ENCODE measurements at places on chromosomes 6 and 20.
A peak's percentile ranks its signal among the peaks of the same experiment; 100 is the strongest.

- no peak for DNase-seq
Measured at GRCh38 chr6:72151742-72152141, 265.4 kb downstream of the RIMS1 start.

- DNase-seq = no peak
Measured at GRCh38 chr6:27768556-27768955, 143.6 kb downstream of the OR2B2 start.

DNA sequence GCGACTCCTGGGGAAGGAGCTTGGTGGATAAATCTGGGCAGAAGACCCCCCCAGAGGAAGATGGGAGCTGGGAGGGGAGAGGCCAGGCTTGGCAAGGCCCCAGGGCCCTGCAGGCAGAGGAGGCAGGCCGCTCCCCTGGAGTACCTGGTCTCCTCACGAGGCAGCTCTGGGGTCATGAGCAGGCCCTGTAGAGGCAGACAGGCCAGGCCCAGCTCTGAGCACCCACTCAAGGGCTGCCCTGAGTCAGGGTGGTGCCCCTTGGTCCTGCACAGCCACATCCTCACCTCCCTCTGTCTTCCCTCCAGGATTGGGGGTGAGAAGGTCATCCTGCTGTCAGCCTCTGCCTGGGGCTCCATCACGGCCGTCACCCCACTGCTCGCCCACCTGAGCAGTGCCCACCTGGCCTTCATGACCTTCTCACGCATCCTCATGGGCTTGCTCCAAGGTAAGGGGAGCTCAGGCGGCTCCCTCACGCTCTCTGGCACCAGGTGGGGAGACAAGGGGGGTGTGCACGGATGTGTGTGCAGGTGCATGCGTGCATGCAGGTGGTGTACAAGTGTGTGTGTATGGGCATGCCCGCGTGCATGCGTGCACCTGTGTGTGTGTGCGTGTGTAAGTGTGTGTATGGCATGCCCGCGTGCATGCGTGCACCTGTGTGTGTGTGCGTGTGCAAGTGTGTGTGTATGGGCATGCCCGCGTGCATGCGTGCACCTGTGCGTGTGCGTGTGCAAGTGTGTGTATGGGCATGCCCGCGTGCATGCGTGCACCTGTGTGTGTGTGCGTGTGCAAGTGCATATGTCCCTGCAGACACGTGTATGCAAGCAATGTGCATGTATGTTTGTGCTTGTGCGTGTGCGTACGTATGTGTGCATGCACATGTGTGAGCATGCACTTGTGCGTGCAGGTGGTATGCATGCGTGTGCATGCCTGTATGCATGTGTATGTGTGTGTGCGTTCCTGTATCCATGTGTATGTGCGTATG lies 4.9 kb downstream of the SLC17A9 start:
- no peak for DNase-seq

DNA sequence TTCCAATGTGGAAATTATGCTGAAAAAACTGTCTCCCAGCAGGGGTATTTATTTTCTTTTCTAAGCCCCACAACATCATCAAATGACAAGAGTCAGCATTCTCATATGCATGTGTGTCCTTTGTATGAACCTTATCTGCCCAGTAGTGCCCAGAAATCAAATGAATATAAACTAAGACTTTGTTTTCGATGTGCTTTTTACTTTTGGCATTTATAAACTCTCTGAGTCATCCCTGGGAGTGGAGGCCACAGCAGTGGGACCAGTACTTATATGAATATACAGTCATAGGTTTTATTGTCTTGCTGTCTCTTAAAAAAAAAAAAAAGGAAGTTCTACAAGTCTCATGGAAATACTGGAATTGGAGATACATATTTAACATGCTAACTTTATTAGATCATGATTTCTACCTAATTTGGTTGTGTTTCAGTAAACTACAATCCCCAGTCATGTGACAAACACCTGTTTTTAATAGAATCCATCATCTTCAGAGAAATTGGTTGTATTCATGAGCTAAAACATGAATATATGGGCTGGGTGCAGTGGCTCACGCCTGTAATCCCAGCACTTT lies 99.2 kb upstream of the TMEM181 start:
- no peak for DNase-seq

DNA sequence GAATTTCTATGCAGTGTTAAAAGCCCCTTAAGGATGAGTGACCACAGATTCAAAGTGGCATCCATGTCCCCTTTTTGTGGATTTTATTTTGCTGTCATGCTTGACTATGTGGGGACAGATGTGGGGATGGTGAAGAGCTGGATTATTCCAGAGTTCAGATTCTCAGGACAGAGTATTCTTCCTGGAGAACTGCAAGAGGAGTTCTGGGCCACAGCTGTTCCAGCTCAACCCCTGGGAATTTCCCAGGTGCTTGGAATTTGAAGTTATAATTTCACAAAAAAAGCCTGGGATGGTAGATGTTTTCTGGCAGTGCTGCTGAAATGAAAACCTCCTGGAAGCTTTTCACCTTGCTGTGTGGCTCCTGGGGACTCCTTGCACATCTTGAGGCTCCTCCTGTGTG lies 671.8 kb upstream of the MARCKS start:
- DNase-seq = no peak

DNA sequence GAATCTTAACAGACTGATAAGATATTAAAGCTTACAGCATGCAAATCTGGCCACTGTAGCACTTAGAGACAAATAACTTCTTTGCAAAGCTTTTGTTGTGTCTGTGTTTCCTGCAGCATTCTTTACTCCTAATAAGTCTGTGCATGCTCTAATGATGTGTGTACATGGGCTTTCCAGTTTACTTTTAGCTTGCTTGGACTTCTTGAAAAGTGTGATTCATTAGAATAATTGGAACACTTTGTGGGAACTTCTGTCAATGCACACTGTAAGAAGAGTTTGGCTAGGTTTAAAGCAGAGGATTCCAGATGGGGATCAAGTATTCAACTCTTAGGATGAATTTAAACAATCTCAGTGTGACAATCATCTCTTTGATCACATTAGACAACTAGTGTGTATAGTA lies 22.1 kb upstream of the TINAG start:
- DNase-seq = no peak

- DNase-seq = no peak
Measured at GRCh38 chr6:120875900-120876299, 458.4 kb downstream of the TBC1D32 start.

- no peak for DNase-seq
Measured at GRCh38 chr20:654417-654750, 1.4 kb upstream of the SRXN1 start.

DNA sequence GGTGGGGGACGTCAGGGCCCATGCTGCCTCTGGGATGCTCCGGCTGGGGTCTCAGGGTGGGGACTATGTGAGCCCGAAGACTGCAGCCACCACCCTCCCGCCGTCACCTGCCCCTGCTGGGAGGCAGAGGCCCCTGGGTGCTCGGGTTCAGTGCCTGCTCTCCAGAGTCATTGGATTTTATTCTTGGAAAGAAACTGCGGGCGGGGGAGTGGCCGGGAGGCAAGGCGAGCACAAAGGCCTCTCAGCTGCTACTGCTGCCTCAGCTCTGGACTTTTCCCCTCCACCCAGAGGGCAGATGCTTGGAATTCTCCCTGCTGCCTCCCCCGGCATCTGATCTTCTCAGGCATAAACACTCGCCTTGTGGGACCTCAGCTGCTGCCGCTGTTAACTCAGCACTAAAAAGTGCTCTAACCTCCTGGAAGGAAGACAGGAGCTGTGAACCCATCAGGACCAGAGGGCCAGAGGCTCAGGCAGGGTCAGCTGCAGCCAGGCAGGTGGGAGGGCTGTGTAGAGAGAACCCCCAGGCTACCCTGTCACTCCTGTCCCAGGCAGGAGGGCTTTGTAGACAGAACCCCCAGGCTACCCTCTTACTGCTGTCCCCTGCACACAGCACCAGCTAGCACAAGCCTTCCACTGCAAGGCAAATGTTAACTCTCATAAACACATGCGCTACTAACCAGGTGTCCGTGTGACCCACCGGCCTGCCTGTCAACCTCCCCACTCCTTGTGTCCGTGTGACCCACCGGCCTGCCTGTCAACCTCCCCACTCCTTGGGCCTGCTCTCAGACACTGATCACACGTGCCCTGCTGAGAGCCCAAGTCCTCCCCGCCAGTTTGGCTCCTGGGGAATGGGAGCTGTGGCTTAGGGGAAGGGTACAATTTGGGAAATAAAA lies 9.4 kb upstream of the FRMD1 start:
- DNase-seq = no peak

GRCh38 chr20:13265941-13266340 lies 44.9 kb downstream of the ISM1 start:
- no peak for DNase-seq

DNA sequence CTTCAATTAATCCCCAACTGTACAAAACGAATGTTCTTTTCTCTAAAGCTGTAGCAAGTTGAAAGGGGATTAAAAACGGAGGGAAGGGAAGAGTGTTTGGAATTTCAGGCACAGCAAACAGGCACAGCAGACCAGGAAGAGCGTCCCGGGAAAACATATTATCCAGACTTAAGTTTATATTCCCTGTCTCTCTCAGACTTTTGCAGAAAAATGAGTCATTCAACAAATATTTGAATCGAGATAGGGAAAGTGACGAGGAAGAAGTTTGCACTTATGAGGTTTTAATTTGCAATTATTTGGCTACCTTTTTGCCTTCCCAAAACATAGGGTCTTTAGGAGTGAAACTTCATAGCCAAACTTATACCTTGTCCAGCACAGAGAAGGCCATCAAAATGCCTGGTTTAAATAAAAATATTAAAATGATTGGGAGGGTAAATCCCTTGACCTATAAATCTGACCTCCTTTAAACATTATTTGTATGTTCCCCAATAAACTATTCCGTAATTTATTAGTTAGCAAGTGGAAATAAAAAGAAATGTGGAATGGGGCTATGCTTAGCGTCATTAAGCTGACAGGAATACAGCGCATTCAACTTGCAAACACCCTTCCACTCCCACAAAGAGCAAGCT lies 16.0 kb downstream of the HFE start:
- no peak for DNase-seq

DNA sequence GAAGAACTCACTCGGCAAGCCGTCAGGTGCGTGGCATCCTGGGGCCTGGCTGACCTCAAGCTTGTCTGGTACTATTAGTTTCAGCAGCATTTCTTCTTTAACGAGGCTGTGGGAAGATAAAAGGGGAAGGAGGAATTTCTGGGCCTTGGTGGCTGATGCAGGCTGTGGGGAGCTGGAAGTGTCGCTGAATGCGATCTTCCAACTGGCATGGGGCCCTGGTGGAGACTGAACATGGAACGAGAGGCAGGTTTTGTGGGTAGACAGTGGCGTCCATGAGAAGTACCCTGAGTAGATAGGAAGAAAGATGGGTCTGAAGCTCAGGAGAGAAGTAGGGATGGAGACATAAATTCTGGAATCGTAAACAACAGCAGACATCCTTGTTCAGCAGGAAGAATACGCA lies 23.9 kb downstream of the ERMARD start:
- DNase-seq = no peak

DNA sequence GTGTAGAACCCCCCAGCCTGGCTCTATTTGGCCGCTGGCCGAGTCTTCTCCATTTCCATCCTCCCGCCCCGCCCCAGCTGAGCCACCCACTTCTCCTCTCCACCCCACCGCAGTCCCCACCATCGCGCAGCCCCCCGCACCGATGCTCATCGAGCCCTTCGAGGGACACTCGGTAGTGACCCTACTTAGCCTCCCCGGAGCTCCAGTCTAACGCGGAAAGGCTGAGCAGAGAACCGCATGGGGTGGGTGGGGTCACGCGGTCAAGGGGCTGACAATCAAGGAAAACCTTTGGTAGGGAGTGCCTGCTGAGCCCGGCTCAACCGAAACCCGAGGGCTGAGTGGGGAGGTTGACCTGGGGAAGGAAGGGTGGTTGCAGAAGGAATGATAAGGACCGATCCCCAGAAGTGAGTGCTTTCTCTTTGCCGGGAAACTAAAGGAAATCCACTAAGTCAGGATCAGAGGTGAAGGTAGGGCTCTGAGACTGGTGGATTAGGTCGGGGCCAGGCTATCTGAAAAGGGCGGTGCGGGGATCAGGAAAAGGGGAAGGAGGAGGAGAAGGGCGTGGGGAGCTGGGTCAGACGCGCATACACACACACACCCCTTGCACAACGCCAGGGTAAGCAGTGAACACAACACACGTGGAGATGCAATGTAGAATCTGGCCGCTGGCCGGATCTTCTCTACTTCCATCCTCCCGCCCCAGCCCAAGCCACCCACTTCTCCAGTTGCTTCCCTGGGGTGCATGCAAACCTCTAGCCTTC lies 49.8 kb downstream of the CPXM1 start:
- peak; percentile 11 for DNase-seq

GRCh38 chr6:36319436-36319762 lies 17.3 kb downstream of the BNIP5 start:
- DNase-seq = no peak

DNA sequence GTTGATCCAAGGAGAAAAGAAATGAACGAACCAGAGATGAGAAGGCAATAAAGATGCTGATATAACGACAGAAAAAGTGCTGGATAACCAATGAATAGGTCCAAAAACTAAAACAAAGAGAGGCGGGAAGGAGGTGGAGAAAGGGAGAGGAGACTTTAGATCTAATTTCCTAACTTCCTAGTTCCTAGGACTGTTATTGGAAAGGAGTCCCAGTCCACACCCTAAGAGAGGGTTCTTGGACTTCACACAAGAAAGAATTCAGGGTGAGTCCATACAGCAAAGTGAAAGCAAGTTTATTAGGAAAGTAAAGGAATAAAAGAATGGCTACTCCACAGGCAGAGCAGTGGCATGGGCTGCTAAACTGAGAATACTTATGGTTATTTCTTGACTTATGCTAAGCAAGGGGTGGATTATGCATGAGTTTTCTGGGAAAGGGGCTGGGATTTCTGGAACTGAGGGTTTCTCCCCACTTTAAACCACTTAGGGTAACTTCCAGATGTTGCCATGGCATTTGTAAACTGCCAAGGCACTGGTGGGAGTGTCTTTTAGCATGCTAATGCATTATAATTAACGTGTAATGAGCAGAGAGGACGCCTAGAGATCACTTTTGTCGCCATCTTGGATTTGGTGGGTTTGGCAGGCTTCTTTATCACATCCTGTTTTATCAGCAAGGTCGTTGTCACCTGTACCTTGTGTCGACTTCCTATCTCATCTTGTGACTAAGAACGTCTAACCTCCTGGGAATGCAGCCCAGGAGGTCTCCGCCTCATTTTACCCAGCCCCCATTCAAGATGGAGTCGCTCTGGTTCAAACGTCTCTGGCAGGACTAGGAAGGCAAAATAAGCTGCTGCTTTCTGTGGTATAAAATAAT lies 60.9 kb upstream of the RBM24 start:
- DNase-seq = no peak

GRCh38 chr20:6008254-6008653 lies 45.6 kb downstream of the LRRN4 start:
- DNase-seq = no peak

DNA sequence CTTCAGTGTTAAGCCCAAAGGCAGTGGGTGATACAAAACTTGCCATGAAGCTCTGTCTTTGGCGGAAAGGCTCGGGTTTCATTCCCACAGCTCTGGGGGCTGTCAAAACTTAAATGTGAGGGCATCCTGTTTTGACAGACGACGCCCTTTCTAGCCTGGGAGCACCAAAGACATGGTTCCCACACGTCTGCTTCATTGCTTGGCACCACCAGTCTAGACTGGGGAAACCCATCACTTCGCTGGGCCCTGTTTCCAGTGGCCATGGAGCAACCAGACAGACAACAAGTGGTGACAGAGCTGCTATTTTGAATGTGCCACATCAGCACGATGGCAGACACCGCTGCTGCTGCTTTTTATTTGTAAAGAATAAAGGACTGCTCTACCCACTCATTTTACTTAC lies 127.5 kb downstream of the SASH1 start:
- DNase-seq = no peak

Measured in CD4-positive, alpha-beta T cell treated with Interleukin-4 for 4 hours (primary cell).